Fibroblast of skin of right biceps (primary cell): ENCODE measurements at places on chromosomes 5 and 9.
A peak's percentile ranks its signal among the peaks of the same experiment; 100 is the strongest.

DNA sequence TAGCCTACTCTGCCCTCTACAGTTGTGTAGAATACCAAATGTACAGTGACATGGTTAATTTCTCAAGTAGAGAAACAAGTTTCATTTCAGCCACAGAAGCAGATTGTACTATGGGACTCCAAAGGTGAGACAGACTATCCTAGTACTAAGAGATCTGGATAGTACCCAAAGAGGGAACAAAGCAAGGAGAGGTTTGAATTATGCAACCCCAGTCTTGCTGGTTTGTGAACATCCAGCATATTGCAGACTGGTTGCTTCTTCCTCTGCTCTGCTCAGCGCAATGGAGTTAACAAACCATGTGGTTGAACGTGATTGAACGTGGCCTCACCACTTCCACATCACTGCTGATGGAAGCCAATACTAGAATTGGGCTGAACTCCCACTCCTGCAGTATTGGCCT is 43.3 kb upstream of the ALDOB start:
- DNase-seq, result no peak

DNA sequence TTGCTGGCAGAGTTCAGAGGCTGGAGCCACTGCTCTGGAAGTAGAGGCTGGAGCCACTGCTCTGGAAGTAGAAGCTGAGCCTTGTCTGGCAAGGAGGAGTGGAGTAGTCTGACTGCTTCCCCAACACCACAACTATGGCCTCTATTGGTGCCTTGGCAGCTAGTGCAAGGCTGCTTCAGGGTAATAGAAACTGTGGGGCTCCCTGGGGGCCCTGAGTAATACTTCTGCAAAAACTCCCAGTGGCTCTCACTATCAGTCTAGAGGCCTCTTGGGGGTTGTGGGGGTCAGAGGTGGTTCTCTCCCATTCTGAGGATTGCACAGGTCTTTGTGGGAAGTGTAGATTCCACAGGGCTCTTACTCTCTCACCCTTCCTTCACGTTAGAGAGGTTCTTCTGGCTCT is 629.0 kb upstream of the PTPRD start:
- DNase-seq, result no peak

DNA sequence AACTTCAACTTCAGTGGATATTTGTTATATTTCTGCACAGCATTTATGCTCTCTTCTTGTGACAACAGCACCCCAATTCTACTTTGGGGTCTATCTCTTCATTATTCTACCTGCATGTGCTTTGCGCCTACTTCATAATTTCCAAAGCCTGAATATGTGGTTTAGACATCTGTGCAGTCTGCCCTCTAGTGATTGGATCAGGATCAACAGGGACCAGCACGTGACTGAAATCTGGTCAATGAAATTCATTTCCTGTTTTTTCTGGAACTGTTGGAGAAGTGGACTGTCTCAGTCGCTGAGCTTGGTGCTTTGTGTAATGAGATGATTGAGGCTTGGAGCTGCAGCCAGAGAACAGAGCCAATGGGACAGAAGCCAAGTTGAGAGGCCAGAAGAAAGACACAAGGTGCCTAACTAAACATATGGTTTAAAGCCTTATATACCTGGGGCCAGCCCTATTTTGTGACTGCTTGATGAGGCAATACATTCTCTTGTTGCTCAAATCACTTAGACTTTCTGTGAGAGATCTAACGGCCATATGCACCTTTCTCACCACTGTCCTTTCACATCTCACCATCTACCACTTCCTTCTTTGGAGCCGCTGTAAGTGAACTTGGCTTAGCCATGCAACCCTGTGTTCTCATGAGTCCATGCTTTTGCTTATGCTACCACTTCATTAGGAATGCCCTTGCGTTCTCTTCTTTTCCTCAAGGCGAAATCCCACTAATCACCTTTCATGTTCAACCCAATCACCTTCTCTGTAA is 68.8 kb upstream of the PPP2R2B start:
- peak; percentile 11 for DNase-seq

- no peak for DNase-seq
These were observed 181.3 kb upstream of the DMRT1 start for GRCh38 chr9:660227-660626.

DNA sequence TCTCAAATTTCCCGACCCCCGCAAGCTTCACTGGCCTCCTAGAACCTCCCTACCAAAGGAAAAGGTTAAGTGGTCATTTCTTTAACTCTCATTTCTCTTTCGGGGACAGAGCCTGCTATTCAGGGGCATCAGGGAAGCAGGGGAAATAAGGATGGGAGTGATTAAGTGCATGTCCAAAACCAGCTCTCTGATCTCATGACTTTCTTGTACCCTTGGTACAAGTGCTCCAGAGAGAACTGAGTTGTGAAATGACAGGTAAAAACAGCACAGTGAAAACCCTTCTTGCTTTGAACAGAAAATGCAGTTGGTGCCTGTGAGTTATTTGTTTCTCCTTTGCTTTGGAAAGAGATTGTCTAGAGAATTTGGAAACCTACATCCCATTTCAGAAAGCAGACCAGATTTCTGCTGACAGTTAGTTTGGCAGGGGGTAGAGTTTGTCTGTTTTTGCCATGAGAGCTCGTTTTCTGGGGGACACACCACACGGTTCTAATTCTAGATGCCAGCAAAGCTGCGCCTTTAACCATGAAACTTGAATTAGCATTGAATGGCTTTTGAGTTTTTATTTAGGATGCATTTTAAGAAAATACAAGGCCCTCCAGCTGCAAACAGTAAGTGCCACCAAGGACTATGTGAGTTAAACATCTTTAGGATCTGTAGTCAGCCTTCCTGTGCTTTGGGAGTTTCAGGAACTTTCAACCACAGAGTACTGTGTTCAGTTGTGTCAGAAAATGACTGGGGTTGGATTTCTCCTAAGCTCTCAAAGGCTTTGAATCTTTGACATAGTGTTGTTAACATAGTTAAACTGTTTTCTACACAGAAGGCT is 161.7 kb upstream of the LHFPL2 start:
- peak; percentile 28 for DNase-seq

- DNase-seq, result no peak
These were observed 458 bp downstream of the PRSS3 start for GRCh38 chr9:33795819-33796218.

DNA sequence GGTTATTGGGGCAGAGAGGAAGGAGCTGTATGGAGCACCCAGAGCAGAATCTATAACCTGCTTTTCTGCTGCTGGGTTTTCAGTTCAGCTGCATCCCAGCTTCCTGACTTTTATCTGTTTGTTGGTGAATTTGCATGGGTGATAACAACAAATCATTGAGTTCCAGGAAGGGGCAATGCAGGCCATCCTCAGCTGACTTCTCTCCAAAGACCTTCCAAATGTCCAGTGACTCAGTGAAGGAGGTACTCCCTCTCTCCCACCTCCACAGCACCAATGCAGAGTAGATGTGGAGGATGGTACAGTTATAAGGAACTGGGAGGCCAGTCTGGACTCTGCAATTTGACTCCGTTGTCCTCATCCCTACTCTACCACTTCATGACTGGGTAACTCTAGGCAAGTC is 1.6 kb upstream of the TXN start:
- no peak for DNase-seq

DNA sequence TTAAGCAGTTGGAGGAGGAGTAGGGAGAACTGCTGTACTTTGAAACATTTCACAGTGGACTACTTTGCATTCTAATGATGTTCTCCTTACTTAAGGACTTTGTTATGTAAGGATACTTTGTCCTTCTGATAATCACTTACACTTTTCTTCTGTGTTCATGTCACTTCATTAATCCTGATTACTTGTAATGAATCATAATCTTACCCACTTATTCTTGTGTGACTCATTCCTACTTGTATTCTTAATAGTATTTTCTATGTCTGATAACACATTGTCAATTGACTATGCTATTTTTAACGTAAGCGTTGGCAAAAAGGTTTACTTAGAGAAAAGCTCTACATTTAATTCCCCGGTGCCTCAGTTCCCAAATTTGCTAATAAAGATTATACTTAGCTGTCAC is 63.8 kb downstream of the GHR start:
- DNase-seq, result no peak

DNA sequence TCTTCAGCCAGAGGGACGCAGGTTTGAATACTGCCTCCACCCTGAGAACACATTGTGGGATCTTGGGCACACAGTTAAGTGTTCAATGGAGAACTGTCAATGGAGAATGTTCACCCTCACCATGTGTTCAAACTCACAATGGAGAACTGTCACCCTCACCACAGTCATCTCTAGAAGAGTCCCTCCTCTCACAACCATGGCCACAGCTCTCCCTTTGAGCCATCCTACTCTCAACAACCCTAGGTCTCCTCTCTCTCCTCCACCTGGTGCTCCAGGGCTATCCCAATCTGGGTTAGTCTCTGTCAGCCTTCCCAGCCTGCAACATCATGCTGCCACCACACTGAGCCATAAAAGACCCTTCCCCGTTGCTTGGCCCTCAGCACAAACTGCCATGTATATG is 36.3 kb upstream of the HAND1 start:
- no peak for DNase-seq

- DNase-seq, result no peak
These were observed 10.2 kb upstream of the SLC25A51 start for GRCh38 chr9:37914154-37914551.

DNA sequence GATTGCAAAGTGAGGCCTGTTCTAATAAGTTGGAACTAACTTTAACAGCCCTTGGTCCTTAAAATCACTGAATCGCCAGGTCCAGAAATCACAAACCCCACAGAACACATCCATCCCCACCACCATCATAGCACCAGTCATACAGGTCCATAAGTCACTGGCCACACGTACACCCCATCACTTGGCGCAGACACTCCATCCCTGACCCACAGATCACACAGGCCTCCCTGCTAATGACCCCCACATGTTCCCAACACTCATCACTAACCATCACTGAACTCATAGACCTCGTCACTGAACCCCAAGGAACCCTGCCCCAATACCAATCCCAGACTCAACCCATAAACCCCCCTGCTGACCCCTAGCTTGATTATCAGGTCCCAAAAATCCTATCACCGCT is 41.2 kb upstream of the ZNF300 start:
- no peak for DNase-seq

- DNase-seq, result no peak
These were observed 99.7 kb upstream of the CCL21 start for GRCh38 chr9:34809504-34810186.

DNA sequence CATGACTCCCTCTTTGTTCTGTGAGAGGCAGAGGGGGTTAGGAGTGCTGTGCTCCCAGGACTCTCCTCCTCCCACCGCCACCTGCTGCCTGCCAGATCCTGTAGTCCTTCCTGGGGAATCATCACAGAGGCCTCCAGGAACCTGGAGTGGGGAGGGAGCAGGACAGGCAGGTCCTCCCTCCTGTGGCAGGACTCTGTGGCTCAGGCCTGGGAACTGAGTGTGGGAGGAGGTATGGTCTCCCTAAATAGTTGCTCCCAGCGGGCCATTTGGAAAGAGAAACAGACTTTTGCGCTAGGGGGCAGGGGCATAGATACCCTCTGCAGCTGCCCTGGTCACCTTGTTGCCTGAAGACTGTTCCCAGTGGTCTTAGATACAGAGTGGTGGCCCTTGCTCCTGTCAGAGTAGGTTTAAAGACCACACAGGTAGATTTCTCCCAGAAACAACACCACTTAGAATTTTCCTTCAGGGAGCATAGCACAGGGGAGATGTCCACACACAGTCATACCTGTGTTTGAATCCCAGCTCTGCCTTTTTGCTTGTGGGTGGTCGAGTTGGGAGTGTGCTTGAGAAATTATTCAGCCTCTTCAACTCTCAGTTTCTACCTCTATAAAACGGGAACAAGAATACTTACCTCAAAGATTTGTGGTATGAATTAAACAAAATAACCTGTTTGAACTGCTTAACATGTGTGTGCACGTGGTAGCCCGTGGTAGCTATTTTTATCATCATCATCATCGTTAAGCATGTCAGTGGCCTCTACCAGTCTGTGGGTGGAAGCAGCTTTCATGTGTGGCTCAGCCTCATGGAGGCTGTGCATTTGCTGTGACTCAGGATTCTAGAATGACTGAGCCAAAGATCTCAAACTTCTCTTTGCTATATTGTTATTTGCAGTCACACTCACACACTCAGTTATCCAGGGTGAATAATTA is 55.8 kb downstream of the SLC22A5 start:
- DNase-seq, result peak; percentile 90

DNA sequence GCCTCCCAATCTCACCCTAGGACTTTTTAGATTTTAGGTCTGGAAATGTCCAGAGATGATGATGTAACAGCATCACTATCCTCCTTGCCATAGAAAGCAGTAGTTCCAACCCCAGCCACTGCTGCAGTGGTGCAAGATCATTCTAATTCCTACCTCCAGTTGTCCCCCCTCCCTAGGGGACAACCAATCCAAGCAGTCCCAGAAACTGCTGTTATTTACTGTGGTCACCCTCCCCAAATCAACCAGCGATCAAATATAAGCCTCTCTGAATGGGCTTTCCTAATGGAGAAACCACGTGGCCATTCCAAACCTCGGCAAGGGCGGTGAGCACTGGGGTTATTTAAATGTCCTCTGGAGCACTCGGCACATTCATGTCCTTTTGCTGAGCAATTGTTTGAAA is 159.8 kb downstream of the SLF1 start:
- no peak for DNase-seq

GRCh38 chr9:33232815-33233214 is 7.2 kb upstream of the SPINK4 start:
- no peak for DNase-seq

DNA sequence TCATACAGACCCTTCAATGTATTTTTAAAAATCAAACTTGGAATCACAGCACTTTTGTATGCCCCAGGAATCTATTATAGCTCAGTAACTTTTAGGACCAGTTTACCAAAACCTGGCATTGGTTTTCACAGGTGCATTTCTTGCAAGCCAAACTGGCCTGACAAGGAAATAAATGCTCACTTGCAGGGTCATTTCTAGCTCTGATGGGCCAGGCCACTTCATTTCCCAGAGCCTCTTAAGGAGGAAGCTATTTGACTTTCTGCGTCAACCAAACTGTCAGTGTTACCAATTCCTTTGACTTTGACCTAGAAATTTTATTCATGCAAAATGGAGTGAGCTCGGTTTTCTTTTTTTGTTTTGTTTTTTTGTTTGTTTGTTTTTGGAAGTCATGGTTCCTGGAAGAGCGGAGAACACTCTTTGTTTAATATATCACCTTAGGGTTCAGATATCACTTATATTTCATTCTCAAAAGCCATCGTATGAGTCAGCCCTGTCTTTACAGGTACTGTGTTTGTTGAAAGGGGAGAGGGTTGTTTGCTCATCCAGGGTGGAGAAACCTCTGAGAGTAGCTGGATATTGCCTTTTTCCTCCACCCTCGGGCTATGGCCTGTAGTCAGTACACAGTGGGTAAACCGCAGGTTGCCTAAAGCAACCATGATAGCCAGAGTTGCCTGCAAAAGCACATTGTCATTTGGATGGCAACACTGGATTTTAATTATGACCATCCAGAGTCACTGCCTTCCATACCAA is 58.9 kb downstream of the GNA14 start:
- no peak for DNase-seq
